Activated CD4-positive, alpha-beta T cell treated with anti-CD3 and anti-CD28 coated beads, Interleukin-2, amount 10 ng/mL, durations not matched to agents 24 days and 14 days (primary cell): ENCODE measurements at places on chromosomes 3 and 15.
A peak's percentile ranks its signal among the peaks of the same experiment; 100 is the strongest.

- no peak for DNase-seq
Measured at GRCh38 chr15:41599061-41599460, 40.0 kb downstream of the TYRO3 start.

GRCh38 chr3:183265157-183265642 is 12.1 kb downstream of the B3GNT5 start:
- DNase-seq, result peak; percentile 69

DNA sequence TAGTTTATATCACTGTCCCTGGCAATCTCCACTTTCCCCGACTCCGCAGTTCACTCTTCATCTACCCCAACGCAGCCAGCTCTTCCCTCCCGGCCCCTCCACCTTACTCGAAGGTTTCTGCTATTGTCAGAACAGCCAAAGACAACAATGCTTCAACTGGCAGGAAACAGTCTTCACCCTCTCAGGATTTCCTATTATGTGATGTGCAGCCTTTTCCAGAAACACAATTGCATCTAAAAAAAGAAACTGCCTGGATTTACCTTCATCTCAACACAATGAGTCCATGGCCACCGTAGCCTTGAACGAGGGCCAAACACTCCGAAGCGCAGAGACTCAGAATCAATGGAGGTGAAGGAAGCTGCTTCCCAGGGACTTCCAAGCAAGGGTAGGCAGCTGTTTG is 182.1 kb upstream of the TSC22D2 start:
- no peak for DNase-seq

DNA sequence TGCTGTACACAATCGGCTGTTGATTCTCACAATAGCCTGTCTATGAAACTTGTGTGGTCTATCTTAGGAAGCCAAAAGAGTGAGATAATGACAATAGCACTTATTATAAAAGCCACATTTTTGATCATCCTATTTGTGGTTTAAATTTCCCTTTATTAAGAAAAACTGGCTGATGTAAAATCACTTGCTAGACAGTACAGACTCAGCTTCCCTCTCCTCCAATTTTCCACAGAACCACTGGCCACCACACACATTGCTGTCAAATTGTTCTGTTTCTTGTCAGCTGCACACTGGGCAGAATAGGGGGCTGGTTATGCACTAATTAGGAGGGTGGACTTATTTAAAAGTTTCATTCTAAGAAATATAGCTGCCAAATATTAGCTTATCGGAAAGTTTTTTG is 425.9 kb downstream of the EPHA3 start:
- DNase-seq, result no peak

GRCh38 chr15:31660816-31661215 is 334.2 kb downstream of the KLF13 start:
- no peak for DNase-seq

GRCh38 chr15:35260941-35261340 is 175.8 kb upstream of the NANOGP8 start:
- no peak for DNase-seq

- DNase-seq, result no peak
Measured at GRCh38 chr15:39275066-39275465, 305.8 kb upstream of the THBS1 start.

DNA sequence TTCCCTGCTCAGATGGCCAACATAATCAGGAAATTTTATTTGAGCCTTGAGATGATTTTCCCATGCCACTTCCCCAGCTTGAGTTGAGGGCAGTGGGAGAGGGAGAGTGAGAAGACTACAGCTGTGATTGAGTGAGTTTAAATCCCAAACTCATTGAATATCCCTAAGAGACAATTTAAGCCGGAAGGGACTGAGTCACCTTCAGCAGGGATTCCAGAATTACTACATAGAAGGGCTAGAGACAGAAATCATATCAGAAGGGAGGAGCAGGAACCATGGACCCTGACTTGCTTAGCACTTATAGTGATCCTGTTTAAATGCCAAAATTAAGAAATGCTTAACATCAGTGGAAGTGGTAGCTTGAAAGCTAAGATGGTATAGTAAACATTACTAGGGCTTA is 312.2 kb upstream of the SLCO3A1 start:
- no peak for DNase-seq

- no peak for DNase-seq
Measured at GRCh38 chr3:21755896-21756295, 4.9 kb upstream of the ZNF385D start.
